ENCODE measurements at places on chromosomes 5 and 9. TPM values are rescaled to one million over a fixed set of nuclear protein-coding genes. Genes with fewer than 3 reads are reported as not detected.

- no peak for DNase-seq
These were observed 103.2 kb downstream of the MCTP1 start for GRCh38 chr5:95181644-95182043.

DNA sequence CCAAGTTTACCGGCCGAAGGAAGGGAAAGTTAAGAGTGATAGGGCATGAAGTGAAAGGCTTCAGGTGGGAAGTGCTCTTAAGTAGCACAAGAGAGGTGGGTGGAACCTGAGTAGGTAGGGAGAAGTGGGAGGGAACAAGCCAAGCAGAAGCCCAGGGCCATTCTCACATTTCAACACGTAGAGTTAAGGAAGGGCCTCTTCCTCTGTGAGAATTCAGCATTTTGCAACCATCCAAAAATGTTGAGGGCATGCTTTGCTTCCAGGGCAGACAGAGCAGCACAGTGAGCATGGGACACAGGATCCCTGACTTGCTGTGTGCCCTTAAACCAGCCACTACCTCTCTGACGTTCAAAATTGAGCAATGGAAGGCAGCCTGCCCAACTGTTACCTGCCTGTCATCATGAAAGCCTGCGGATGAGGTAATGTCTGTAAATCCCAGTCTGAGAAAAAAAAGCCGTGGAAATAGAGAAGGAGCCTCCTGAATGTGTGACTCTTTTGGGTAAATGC is 3.3 kb downstream of the CYFIP2 start:
- DNase-seq: no peak

GRCh38 chr9:76419782-76420380 is 25.7 kb upstream of the RFK start:
- no peak for DNase-seq

DNA sequence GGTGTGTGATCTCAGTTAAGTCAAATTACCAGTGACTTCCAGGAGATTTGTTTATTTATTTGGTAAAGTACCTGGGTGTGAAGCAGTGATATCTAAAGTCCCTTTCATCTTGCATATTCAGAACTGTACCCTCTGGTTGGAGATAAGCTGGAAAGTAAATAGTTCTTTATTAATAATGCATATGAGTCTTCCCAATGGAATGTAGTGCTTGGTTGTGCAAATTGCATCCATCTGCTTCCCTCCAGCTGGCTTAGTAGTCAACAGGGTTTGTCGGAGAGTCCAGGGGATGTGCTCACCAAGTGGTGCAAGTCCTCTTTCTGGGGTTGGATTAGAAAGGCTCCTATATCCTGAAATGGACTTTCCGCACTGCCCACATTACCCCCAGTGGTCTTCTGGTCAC is 42.0 kb downstream of the TRPM3 start:
- no peak for DNase-seq

- no peak for DNase-seq
These were observed 340.3 kb downstream of the CWC27 start for GRCh38 chr5:65108786-65109743.

Gene RAI14
- 3.1 TPM for total RNA-seq

DNA sequence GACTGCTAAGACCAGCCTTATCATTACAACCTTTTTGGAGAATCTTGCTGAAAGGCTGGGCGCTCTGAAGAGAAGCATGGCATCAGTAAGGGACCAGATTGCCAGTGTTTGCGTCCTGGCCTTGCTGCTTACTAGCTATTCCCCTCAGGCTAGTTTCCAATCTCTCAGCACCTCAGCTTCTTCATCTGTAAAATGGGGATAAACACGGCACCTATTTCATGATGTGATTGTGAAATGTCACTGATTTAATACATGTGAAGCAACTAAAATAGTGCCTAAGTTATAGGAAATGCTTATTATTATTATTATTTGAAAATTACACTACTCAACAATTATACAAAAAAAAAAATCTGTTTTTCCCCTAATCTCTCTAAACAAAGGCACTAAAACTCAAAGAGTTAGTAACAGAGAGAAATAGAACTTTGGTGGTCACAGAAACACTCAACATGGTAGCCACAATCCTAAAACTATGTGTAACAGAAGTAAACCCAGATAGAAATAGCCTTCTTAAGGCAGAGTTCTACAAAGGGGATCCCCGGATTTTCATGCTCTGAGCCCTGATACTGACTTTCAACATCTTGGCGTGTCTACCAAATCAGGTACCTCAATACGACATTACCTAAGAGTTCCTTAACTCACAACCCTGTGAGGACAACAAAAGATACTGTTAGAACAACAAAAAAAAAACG is 62.0 kb downstream of the ENC1 start:
- no peak for DNase-seq

DNA sequence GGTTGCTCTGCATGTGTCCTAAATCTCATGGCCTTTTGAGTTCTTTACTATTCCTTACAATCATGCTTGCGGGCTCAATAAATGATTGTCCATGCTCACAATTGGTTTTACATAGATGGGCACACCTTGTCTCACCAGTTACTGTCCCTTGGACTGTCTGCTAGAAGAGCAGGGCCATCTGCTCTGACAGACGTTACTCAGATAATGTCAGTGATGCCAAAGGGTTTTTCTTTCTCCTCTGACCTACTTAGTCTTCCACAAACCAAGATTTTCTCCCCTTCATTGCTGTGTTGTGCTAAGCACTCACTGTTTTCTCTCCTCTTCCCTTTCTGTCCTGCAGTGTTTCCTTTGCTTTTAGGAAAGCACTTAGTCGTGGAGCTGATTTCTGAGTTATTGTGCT is 562.3 kb downstream of the KIF4B start:
- no peak for DNase-seq

Gene DPYSL3
- total RNA-seq: not detected

Gene RECK
- total RNA-seq: 6.4 TPM

GRCh38 chr5:120806202-120806601 is 342.1 kb downstream of the PRR16 start:
- DNase-seq: no peak

Gene ADGRD2
- total RNA-seq: not detected

Gene PAEP
- total RNA-seq: not detected

DNA sequence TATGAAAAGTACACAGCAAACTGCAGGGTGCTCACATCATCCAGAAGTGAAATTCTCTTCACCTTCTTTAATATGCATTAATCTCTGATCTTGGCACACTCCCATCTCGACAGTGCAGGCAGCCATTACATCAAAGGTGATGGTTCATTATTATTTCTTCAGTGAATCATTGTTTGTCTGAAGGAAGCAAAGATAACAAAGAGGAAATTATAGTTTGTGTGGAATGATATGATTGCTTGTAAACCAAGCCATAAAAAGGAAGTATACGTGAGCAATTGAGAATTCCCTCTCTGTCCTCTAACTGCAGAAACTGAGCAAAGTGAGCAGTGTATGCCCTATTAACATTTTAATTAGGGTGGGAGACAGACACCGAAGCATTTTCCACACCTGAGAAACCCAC is 171.6 kb upstream of the PPP1R2B start:
- no peak for DNase-seq

DNA sequence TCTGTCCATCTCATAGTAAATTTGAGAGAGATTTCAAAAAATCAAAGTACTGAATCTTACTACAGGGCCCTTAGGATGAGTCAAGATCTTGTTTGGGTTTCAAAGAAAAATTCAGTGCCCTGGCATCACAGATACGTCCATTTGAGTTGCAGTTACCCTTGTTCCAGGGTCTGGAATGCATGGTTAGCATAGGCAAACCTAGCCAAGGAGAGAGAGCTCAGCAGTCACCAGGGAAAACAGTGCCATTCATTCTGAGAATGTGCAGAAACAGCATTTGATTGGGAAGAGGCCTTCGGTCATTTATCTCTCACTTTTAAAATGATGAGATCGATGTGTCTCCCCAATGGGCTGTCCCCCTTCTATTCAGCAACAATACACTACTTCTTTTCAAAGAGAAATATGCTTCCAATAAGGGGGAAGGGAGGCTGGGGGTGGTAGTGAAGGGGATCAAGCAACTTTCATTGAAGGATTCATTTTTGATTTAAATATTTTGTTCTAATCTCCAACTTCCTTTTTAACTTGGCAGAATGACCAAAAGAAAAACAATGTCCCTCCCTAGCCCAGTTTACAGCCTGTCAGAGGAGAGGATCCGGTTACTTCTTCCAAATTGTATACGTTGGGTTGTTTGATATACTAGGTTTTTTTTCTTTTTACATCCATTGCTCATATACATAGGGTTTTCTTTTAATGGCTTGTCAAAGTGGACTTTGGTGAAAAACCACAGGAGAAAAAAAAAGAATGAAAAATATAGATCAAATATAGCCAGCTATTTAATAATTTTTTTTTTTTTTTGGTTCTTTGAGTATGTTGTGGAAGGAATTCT is 491.1 kb downstream of the CCDC171 start:
- DNase-seq: no peak

Gene THG1L
- 5.5 TPM for total RNA-seq

Measured in T-helper 17 cell (primary cell).